Activated gamma-delta T cell treated with anti-CD3 and anti-CD28 coated beads, Interleukin-2, amount 50 U/mL, for 16 hours (primary cell): ENCODE measurements at places on chromosomes 6 and 20.

GRCh38 chr6:169800116-169800667 lies 48.8 kb downstream of the ERMARD start:
- no peak for DNase-seq

DNA sequence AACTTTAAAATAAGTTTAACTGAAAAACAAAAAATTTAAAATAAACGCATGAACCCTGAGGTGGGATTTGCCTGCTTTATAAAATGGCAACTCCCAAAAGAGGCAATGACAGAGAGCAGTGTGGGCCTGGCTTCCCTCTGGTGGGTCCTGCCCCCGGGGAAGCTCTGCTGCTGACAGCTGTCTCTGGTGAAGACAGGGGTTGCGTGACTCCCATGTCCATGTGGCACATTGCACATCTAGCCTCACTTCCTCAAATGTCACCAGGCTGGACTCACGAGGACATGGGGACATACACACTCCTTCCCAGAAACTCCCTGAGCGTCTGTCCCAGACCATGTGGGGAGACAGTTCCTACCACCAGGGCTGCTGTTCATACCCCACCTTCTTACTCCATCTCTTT lies 66.2 kb downstream of the ABHD12 start:
- no peak for DNase-seq

DNA sequence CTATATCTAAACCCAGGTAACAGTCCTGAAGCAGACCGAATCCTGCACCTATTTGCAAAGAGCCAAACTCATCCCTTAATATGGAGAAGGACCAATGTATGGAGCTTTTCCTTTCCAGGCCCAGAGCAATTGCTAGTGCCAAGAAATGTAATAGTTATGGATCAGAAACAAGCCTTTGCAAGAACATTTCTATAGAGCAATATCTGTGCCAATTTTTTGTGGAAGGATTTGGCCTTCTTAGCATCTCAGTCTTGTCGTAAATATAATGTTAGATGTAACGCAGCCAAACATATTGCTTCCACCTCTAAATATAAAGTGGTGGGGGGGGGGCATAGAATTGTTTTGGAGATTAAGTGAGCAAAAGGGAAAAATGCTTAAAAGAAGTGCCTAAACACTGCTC lies 2.7 kb downstream of the KIAA0408 start:
- DNase-seq, result no peak

GRCh38 chr20:50450881-50451752 lies 59.1 kb upstream of the PTPN1 start:
- no peak for DNase-seq

DNA sequence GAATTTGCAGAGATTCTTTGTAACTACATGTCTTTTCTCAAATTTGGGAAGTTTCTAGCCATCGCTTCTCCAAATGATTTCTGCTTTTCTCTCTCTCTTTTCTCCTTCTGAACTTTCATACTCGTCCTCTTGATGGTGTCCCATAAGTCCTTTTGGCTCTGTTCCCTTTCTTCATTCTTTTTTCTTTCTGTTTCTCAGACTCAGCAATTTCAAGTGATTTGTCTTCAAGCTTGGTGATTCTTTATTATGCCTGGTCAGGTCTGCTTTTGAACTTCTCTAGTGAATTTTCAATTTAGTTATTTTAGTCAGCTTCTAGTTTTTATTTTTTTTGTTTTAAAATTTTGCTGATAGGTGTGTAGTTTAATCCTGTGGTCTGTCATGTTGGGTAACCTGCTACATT lies 57.6 kb upstream of the EEF1E1 start:
- DNase-seq, result no peak

DNA sequence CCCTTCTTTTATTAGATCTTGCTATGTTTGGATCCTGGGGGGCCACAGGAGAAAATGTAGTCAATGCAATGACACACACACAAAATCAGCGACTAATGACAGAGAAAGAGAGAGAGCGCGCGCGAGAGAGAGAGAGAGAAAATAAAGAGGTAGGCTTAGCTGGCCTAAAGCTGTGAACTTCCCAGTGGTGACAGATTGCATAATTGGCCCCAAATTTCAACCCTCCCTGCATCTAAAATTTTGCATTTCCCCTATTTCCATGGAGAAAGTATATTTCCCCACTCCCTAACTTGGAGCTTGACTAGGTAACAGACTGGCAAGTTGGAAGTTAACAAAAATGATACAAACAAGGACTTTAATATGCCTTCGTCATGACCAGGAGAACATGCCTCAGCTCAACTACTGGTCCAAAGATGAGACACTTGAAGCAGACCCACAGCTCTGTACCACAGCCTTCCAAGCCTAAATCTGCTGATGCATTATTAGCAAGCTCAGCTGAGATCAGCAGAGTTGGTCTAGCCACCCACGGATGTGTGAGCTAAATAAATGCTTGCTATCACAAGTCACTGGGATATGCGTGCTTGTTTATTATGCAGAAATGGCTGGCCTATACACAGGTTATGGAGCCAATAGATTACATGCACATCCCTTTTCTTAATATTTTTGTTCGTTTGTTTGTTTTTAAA lies 118.1 kb upstream of the PRDM1 start:
- no peak for DNase-seq

DNA sequence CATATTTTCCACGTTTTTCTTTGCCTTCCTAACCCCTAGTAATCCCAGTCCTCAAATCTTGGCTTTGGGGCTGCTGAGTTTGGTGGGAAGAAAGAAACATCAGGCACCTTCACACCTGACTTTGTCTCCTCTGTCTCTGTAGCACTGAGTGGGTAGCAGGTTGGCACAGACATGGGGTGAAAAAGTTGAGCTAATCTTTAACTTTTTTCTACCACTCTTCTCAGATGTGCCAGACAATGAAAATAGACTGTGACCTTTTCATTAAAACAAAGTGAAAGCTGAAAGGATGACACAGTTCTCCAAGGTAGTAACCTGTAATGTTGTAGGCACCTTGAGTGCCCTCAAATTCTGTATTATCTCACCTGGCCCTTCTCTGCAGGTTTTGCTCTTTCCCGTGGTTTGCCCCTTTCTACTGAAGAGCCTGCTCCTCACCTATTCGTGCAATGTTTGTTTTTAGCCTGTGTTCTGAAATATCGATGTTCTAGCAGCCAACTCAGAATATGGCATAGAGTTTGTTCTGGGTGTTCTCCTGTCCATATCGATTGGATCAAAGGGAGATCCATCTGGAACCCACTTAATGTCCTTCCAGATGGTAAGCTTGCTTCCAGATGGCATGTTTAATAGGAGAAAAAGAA lies 57.8 kb upstream of the ATXN1 start:
- no peak for DNase-seq

DNA sequence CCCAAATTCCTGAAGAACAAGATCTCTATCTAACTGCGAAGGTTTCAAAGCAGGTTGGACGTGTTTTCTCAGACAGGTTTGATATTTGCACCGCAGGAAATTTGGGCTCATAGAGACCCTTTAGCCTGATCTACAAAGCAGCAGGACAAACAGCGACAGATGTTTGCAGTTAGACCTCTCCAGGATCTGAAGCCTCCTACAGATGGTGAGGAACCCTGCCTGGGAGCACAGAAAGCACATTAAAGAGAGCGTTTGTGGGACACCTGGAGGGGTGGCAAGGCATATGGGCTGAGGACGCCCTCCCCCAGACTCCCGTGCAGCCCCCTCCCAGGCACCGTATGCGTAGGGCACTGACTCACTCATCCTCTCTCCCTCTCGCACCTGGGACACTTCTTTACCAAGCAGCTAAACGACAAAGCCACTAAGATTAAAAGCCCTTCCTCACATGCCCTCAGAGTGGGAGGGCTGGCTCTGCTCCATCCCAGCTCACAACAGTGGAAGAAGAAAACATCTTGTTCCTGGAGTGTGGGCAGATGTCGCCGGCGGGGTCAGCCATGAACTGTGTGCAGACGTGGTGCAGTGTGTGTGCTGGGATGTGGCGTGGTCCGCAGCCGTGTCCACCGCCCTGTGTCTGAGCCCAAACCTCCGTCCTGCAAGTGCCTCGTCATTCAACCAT lies 249.7 kb upstream of the AFDN start:
- DNase-seq, result no peak

- DNase-seq, result no peak
Measured at GRCh38 chr20:40319741-40320516, 369.1 kb downstream of the MAFB start.

GRCh38 chr20:41392295-41392694 lies 25.7 kb upstream of the EMILIN3 start:
- no peak for DNase-seq

DNA sequence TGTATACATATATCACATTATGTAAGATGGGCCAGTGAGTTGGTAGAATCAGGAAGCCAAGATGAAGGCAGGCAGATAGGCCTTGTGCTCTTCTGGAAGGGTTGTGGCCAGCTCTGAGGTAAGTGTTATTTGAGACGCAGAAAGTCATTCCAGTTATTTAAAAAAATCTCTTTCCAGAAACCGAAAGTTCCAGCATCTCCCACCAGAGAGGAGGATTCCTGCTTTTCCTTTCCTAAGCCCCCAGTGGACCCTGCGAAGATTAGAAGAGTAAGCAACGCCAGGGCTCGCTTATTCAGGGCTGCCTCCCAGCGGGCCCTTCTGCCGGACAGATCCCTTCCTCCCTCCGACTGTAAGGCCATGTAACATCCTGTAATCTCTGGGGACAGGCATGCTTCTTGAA lies 20.4 kb downstream of the ARMC2 start:
- no peak for DNase-seq

- DNase-seq, result no peak
Measured at GRCh38 chr20:42161228-42161829, 543.2 kb upstream of the CHD6 start.

DNA sequence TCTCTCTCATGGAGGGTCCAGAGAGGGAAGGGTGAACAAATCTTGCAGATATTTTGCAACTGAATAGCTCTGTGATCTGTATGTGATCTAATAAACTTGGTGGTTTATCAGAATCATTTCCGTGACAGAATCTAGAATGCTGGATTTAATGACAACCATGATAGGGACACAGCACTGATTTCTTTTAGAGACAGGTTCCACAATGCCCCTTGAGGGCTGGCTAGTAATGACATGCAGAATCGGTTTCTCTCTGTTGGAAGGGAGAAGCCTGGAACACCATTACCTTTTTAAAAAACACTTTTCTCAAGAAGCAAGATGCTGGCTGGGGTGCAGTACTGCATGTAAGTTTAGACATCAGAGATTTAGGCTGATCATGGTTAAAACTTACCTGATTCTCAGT lies 313.4 kb downstream of the CDH26 start:
- no peak for DNase-seq

- DNase-seq, result no peak
Measured at GRCh38 chr6:137776786-137777686, 90.0 kb upstream of the TNFAIP3 start.

DNA sequence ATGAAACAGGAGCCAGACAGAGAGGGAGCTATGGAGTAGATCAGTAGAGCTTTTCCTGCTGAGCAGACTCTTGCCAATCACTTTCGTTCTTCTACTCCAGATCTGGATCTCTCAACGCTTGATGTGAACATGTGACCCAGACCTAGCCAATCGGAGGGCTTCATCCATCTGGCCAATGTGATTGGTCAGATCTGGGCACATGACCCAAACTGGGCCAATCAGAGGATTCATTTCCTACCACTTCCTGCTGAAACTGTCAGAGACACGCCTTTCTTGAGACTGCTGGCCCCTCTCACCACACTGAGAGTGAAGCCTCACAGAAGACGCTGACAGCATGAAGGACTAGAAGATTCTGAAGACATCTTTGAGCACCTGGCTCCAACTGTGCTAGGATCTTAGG lies 44.2 kb upstream of the ZMYND8 start:
- no peak for DNase-seq

- no peak for DNase-seq
Measured at GRCh38 chr6:87904011-87904410, 143.6 kb upstream of the SPACA1 start.

- no peak for DNase-seq
Measured at GRCh38 chr20:61802721-61803311, 262.9 kb downstream of the TAF4 start.

DNA sequence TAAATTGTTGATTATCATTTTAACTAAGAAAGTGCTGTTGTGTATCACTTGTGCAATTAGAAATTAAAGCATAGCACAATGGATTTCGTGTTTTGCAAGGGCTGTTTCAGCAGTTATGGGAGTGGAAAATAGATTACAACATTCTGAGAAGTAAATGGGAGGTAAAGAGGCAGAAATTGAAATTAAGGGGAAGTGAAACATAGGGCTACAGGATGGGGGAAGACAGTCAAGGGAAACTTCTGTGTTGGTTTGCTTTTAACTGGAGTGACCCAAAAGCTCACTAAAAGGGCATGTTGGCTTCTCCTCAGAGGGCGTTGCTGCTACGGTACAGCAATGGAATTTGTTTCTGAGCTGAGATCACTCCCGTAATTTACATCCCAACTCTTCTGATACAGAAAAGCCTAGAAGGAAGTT lies 147.5 kb downstream of the BCAS1 start:
- no peak for DNase-seq

GRCh38 chr20:6040958-6041807 lies 12.7 kb downstream of the LRRN4 start:
- no peak for DNase-seq

DNA sequence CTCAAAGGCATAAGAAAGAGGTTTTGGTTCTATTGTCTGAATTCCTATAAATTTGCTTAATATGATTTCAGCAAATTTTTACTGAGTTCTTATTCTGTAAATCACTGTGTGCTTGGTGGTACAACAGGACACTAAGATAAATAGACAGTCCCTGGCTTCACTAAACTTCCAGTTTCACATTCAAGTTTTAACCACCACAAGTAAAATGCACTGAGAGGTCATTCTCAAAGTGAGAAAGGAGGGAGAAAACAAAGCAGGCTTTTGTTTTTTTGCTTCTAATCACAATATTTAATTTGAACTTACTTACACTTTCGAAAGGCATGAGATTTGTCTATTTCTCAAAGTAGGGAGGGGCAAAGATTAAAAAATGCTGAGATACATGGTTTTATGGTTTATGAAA lies 445.7 kb downstream of the CDC5L start:
- DNase-seq, result no peak

- no peak for DNase-seq
Measured at GRCh38 chr6:83758533-83758932, 49.6 kb upstream of the SNAP91 start.

DNA sequence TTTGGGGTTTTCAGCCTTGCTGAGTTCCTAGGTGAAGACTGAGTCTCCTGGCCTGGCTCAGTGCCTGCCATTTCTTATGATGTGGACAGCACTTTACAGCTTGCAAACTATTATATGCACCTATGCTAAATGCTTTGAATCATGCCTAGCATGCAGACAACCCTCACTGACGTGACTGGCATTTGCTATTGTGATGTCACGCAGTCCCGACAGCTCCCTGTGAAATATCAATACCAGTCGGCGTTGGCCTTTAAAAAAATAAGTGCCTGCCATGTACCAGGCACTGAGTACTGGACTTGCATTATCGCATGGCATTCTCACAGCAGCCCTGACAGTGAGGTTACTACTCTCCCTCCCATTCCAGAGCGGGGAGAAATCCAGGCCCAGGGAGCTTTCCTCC lies 35.5 kb downstream of the UQCC2 start:
- DNase-seq, result no peak

DNA sequence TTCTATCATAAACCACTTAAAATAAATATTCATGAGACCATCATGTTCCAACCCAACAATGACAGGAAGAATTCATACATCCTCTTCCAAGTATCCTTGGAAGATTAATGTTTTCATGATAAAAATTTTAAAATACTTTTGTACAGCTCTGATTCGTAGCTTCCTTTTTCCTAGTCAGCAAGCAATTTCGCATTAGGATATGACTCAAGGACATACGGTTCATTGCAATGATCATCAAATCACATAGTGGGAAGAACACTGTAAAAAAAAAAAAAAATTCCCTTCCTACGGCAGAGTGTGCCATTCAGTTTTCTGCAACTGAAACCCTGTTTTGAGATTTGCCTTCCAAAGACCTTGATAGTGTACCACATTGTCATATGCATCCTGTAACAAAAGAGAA lies 35.3 kb upstream of the GFOD1 start:
- no peak for DNase-seq
